ENCODE measurements at places on chromosomes 11 and 22. TPM values are rescaled to one million over a fixed set of nuclear protein-coding genes. Genes with fewer than 3 reads are reported as not detected.

GRCh38 chr22:19385221-19385906, 46.2 kb downstream of the HIRA start:
- no peak for DNase-seq

DNA sequence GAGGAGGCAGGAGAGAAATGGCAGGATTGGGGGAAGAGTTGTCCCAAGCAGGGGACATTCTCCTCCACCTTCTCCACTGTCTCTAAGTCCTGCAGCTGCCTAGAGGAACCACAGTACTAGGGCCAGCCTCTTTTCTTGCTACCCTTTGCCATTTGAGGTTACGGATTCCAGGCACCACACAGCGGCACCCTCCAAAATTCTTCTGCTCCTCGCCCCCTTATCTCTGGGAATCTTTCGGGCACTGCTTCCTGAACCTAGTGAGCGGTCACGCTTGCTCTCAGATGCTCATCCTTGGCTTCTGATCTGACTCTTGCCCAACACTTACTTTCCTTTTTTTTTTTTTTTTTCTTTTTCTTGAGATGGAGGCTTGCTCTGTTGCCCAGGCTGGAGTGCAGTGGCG, 26.6 kb upstream of the XBP1 start:
- DNase-seq, result no peak

DNA sequence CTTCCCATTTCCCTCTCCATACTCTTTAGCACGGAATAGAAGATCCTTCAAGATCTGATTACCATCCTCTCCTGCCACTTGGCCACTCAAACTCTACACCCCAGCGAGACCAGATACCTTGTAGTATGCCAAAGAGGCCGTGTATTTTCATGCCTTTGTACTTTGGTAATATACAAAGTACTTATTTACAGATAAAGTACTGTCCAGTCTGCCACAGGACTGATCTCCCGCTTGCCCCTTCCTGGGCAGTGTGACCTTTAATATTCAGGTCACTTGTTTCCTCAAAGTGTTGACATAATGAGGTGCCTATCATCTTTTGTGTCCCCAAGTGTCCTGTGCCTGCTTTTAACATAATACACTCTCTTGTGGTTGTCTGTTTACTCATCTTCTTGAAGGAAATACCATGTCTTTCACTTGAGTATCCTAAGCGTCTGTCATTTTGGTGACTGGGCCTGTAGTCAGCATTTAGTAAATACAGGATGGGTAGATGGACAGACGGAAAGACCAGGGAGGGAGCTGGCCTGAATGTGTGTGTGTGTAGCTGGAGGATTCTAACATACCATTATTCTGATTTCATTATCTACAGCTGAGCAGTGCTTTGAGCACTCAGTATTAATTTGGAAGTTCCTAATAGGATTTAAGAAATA, 137.4 kb downstream of the NAV2 start:
- DNase-seq, result no peak

The BARX2 gene
- total RNA-seq, result not detected

Data from heart right ventricle (tissue), 16 donors.